ENCODE measurements at places on chromosomes 5 and 9.

- DNase-seq: no peak
Observed at GRCh38 chr9:20742833-20743232, 58.8 kb downstream of the FOCAD start.

- no peak for DNase-seq
Observed at GRCh38 chr9:2791246-2791645, 52.6 kb downstream of the PUM3 start.

GRCh38 chr9:36101916-36102741, 34.4 kb upstream of the GLIPR2 start:
- DNase-seq: no peak

DNA sequence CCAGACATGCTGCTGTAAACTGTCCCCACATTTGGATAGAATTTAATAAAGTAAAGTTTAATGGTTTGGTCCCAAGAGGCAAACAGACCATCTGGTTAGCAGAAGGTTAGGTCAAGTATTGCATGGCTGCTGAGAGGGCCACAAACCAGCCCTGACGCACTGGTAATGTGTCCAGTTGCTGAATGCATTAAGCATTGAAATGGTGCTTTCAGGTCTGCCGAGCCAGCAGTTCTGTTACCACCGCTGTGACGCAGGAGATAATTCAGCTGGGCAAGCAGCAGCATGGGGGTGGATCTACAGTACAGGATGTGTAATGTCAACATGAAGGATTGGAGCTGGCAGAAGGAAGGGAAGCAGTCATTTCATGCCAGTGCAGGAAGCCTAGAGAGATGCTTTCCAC, 16.0 kb downstream of the ZNF462 start:
- no peak for DNase-seq

DNA sequence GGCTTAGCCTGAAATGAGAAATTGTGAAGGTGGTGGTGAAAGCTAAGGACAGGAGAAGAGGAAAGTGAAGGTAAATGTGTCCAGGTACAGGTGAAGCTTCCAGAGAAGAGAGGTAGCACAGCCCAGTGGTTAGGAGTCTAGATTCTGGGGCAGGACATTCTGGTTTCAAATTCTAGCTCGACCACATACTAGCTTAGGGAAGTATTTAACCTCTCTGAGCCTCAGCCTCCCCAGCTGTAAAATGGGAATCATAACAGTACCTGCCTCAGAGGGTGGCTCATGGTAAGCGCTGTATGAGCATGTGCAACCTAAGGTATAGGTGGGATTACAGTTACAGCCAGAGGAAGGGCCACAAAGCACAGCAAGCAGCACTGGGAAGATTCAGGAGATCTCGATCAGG, 55.2 kb downstream of the PCDH1 start:
- no peak for DNase-seq

- DNase-seq: peak; percentile 24
Observed at GRCh38 chr9:85425153-85425611, 316.6 kb downstream of the AGTPBP1 start.

GRCh38 chr5:78895616-78896015, 89.5 kb downstream of the ARSB start:
- DNase-seq: no peak

DNA sequence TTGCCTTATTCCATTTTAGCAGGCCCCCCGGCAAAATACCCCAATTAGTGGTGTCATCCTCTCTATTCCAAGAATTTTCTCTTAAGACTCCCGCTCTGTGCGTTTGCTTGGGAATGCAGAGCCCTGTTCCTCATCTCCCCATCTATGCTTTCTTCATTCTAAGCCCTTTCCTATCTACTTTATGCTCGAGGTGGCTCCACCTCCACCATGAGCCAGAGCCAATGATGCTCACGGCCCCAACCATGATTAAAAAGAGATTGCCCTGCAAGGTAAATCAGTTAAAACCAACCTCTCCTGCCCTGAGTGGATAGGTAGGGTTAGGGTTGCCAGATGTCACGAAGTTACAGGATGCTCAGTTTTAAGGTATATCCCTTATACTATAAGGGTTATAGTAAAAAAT, 677 bp upstream of the TXNDC15 start:
- DNase-seq: no peak

GRCh38 chr9:112006361-112007020, 109.9 kb downstream of the UGCG start:
- no peak for DNase-seq

DNA sequence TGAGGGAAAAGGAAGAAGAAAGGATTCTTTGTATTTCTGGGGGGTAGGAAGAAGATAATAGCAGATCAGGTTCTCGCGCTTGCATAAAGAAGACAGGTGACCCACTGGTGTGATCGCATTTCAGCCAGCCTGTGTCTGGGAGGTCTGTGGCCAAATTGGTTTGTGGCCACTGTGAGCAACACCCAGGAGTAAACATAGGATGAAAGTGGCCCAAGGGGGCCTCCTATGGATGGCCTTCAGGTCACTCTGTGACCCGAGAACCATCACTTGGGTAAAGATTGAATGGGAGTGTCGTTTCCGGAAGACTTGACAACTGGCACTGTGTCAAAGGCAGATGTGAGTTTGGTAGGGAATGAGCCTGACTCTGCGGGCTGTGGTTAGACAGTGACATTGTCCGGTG, 34.2 kb downstream of the RAI14 start:
- DNase-seq: no peak

DNA sequence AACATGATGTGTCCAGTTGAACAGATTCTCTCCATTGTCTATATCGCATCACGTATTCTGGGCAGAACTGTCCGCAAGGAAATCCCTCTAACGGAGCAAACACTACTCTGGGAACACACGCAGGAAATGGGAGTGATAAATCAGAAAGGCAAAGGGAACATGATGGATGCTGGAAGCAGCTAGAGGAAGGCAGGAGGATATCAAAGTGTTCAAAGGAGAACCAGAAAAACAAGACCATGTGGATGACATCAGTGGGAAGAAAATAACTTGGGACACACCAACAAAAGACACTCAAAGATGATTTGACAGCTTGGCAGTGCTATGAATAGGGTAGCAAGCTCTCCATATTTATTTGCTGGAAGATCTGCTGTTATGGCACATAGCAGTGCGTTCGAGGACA, 142.9 kb downstream of the PLK2 start:
- no peak for DNase-seq

GRCh38 chr5:166433679-166434078, 1857.8 kb upstream of the WWC1 start:
- DNase-seq: no peak

DNA sequence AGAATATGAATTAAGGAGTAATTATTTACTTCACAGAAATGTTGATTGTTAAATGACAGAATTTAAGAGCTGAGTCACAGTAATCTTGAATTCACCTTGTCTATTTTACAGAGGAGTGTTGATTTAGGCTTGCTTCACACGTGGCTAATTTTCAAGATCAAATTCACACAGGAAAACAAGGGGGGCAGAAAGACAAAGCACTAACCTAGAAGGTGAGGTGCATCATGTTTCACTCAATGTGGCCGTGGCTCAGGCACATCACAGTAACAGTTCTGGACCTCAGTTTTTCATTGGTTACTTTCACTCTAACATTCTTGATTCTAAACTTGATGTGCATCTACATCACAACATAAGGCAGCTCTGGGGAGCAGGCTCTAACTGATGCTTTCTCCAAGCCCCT, 69.6 kb upstream of the GNAQ start:
- no peak for DNase-seq

DNA sequence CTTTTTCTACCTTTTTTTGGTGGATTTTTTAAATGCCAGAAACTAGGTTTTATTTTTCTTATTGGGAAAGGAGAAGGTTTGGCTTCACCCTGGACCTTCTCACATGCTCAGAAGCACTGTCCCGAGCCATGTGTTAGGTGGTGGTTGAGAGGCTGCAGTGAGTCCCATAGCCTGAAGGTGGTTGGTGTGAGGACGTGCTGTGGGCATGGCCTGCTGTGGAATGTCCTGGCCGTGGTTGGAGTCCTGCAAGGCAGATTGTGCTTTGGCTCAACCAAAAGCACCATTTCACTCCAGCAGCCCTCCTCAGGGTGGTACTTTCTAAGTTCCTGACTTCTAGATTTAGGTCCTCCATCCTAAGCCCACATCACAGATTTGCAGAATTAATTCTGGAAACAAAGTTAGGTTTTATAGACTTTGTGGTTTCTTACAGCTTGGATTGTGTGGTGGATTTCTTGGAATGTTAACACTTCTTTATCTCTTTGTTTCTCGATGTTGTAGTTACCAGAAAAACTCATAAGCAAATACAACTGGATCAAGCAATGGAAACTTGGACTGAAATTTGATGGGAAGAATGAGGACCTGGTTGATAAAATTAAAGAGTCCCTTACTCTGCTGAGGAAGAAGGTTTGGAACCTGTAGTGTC, 22.6 kb downstream of the OTULIN start:
- DNase-seq: no peak

DNA sequence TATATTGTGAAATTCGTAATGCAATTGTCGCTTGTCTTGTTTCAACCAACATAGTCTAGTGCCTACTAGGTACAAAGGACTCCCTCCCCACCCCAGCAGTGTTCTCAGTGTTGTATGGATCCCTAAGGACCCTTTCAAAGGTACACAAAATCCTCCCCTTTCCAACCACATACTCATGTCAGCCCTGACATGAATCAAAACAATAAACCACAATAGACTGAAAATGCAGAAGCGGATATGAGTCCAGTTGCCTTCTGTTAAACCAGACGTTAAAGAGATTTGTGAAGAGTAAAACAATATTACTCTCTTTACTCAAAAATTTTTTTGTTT, 82.4 kb upstream of the IFNK start:
- no peak for DNase-seq

GRCh38 chr9:71179183-71179582, 57.8 kb upstream of the TRPM3 start:
- DNase-seq: no peak

- no peak for DNase-seq
Observed at GRCh38 chr9:107472581-107473340, 16.8 kb downstream of the KLF4 start.

GRCh38 chr9:21800931-21801682, 1.3 kb upstream of the MTAP start:
- no peak for DNase-seq
